ENCODE measurements at places on chromosomes 12 and 14.

DNA sequence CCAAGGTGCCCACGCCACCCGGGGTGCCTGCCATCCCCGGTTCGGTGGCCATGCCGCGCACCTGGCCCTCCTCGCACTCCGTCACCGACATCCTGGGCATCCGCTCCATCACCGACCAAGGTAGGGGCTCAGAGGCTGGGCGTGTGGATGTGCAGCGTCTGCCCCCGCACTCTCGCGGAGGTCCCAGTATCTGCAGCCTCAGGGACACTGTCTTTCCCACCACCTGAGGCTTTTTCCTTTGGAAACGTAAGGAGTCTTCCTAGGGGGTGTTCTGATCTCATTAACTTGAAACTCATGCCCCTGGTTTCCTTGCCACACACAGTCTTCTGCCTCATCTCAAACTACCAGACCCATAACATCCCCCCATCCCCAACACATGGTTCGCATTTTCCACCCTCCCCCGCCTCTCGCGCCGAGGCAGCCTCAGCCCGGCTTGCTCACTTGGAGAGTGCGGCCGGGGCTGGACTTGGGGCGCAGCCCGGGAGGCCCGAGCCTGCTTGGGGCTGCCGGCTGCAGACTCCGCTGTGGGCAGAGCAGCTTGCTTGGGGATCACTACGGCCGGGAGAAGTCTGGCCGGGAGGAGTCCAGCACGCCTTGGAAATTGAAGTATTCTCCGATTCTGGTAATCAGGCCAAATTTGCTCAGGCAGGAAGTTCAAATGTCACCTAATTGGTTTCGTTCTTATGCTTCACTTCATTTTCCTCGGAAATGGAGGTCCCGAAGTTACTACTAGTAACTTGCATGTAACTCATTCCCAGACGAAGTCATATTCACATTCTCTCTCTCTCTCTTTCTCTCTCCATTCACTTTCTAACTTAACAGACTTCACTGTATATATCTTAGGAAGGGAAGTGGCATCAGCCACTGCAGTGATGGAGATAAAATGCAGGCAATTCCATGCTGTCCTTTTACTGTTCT lies 2.0 kb downstream of the PAX9 start:
- DNase-seq = no peak

DNA sequence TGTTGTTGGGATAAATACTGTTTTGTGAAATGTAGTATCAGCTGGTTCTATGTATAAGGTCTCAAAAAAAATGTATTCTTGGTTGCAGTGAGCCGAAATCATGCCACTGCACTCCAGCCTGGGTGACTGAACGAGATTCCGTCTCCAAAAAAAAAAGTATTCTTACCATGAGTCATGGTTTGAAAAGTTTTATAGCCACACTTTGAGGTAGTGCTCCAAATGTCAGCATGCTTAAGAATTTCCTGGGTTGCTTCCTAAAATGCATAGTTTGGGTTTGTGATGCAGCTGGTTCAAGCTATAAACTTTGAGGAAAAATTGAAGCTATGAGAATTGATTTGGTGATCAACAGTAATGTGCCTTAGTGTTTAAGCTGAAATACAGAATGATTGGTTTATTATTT lies 48.0 kb downstream of the ETNK1 start:
- DNase-seq = no peak

DNA sequence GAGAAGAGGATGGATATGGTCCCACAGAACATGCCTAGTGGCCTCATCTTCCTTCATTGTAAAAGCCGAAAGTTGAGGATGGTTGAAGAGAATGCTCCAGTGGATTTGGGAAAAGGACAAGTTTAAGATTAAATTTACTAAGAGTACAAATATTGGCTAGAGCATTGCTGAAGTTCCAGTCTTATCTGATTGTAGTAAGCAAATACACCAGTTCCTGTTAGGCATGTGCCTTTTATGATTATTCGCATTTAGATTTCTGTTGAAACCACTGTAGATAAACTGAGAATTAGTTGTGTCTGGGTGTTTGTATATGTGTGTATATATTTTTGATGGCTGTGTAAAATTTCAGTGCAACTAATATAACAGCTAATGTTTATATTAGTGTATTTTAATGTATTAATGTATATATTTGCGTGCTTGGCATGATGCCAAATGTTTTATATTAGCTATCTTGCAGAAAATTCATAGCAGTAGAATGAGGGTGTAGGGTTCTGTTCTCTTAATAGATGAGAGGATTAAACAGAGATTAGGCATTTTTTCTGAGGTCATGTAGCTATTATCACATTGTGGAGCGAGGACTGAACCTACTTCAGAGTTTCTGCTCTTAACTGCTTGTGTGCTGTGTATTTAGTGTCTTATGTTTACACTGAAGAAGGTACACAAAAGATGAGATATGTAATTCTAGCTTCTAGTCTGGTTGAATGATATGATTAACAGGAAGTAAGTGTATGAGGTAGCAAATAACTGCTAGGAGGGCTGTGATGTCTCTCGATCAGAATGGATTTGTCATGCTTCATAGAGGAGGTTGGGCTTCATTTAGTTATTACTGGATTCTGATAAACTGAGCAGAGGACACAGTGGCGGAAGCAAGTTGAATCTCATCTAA lies 21.1 kb downstream of the FKBP3 start:
- DNase-seq = no peak

DNA sequence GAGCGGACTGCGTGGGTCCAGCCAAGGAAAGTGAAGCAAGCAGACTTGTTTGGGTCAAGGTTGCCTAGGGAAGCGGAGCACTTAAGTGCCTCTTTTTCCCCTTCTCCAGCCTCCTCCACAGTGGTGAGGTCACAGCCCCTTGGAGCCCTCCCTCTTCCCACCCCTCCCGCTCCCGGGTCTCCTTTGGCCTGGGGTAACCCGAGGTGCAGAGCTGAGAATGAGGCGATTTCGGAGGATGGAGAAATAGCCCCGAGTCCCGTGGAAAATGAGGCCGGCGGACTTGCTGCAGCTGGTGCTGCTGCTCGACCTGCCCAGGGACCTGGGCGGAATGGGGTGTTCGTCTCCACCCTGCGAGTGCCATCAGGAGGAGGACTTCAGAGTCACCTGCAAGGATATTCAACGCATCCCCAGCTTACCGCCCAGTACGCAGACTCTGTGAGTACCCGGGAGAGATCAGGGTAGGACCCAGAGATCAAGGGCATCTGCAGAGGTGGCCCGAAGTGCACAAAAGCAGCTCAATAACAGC lies at the start of gene TSHR:
Gene TSHR, plus strand, starts transcription at position 206 of the 526 bp plus-strand sequence. Its CDS starts 60 bp downstream, at position 266.
- no peak for DNase-seq

- DNase-seq = no peak
These were observed 710 bp upstream of the BMAL2 start for GRCh38 chr12:27331927-27332324.

GRCh38 chr12:90229407-90230170 lies 521.0 kb upstream of the ATP2B1 start:
- DNase-seq = no peak

GRCh38 chr12:114174326-114174725 lies 208.2 kb upstream of the RBM19 start:
- DNase-seq = no peak
